ENCODE measurements at places on chromosomes 2 and 18.
A peak's percentile ranks its signal among the peaks of the same experiment; 100 is the strongest.

GRCh38 chr2:99905636-99906035, 236.8 kb downstream of the AFF3 start:
- no peak for DNase-seq

DNA sequence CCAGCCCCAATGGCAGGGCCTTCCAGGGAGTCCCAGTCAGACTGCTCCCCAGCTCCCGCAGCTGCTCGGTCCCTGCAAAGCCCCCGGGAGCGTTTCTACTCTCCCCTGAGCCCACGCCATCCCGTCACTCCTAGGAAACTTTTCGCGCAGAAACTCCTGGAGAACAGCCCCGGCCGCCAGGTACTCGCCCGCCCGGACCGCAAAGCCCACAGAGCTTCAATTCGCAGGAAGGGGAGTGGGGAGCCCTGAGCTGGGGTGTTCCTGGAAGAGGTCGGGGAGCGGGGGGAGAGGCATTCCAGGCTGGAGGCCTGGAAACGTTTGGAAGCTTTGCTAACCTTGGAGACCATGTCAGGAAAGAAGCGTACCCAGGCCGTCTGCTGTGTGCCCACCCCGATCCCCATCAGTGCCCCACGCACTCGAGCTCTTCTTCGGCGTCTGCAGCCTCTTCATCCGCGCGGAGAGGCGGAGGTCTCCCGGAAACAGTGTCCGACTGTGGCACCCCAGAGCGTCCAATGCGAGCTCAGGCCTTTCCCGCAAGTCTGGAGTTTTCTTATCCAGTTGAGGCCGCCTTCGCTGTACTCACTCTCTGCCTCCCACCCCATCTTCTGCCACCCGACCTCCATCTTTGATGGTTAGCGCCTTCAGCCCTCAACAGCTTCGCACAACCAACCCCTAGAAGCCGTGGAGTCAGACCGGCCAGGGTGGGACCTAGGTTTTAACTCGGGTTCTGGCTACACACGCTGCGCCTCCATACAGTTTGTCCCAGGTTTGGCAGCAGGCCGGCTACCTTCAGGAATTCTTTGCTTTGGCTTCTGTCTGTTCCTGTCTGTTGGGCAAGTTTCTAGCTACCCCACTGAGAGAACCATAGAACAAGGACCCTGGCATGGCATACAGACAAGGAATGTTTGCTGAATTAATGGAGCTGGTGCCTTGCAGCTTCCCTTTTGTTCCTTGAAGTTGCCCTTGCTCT, 3.7 kb downstream of the PCGF1 start:
- no peak for DNase-seq

DNA sequence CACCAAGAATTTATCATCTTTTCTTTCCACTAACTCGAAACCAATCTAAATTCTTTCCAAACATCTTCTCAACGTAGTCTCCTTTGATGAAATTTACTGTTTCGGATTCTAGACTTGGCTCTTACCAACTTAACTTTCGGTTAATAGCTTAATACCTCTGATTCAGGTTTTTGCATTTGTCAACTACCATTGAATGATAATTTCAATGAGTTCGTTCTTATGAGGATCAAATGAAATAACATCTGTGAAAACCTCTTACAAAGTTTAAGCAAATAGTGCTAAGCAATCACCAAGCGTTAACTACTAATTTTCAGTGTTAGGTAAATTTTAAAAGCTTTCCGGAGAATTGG, 593 bp upstream of the NRBP1 start:
- no peak for DNase-seq

DNA sequence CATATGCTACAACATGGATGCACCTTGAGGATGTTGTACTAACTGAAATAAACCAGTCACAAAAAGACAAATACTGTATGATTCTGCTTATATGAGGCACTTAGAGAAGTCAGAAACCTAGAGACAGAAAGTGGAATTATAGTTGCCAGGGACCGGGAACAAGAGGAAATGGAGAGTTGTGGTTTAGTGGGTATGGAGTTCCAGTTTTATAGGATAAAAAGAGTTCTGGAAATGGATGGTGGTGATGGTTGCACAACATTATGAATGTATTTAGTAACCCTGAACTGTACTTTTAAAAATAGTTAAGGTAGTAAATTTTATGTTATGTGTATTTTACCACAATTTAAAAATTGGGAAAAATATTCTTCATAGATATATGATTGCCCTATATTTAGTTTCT, 97.7 kb downstream of the DPP4 start:
- DNase-seq: no peak

- DNase-seq: no peak
Observed at GRCh38 chr18:25279133-25279532, 72.8 kb downstream of the ZNF521 start.

- no peak for DNase-seq
Observed at GRCh38 chr18:23675896-23676295, 13.2 kb upstream of the ANKRD29 start.

GRCh38 chr18:25349926-25350487, 2.0 kb downstream of the ZNF521 start:
- no peak for DNase-seq

- DNase-seq: peak; percentile 55
Observed at GRCh38 chr2:160427629-160428404, 65.8 kb downstream of the RBMS1 start.

DNA sequence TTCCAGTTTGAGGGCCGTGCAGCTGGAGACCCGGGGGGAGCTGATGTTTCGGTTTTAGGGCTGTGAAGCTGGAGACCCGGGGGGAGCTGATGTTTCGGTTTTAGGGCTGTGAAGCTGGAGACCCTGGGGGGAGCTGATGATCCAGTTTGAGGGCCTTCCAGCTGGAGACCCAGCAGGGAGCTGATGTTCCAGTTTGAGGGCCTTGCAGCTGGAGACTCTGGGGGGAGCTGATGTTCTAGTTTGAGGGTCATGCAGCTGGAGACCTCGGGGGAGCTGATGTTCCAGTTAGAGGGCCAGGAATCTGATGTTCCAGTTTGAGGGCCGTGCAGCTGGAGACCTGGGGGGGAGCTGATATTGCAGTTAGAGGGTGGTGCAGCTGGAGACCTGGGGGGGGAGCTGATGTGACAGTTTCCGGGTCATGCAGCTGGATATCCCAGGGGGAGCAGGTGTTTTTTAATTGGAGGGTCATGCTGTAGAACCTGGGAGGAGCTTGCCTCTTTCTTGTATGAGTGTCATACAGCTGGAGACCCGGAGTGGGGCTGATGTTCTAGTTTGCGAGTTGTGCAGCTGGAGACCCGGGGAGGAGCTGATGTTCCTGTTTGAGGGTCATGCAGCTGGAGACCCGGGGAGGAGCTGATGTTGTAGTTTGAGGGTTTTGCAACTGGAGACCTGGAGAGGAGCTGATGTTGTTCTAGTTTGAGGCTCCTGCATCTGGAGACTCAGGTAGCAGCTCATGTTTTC, 153.2 kb downstream of the RTP5 start:
- no peak for DNase-seq

DNA sequence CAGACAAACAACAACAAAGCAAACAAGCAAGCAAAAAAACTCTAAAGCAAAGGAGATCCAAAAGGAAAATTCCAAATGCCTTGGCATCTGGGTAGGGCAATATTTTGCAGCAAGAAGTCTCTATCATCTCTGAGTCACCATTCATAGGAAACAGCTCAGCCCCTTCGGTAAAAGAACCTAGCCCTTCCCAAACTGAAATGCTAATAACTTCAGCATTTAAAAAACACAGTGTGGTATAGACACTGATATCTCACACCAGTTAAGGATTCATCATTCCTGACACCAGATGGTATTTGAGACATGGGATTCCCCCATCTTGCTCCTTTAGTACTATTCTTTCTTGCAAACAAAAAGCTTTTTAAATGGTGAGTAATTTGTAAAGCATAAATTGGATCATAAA, 491.8 kb downstream of the TXNL1 start:
- no peak for DNase-seq

- no peak for DNase-seq
Observed at GRCh38 chr2:128812183-128812940, 493.7 kb upstream of the HS6ST1 start.

DNA sequence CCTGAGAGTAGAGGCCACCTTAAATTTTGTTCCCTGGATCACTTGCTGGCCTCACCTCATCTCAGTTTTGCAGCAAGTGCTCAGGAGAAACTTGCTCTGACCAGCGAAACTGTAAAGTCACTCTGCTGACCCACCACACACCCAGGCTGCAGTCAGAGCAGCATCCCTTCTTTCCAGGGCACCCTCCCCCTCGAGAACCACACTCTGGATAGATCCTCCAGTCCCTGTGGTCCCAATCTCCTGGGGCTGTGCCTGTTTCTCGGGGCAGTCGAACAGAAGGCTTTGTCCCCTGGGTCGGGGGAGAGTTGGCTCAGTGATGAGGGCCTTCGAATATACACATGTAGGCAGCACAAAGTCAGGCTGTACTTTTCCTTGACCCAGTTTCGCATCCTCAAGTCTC, 18.4 kb downstream of the ST8SIA5 start:
- DNase-seq: no peak

DNA sequence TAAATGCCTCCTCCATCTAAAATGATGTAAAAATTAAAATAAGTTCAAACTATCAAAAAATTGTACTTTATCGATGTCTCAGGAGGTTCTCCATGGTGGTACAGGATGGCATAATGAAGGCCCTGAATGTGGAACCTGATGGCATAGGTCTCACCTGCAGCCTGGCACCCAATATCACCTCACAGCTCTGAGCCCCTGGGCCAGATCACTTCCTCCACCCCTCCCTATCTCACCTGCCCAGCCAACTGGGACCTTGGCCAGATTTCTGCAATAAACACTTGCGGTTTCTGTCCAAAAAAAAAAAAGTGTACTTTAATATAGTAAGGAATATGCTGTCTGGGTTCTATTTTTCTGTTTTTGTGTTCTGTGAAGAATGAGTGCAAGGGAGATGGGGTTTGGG, 6.7 kb upstream of the RBM45 start:
- DNase-seq: no peak

DNA sequence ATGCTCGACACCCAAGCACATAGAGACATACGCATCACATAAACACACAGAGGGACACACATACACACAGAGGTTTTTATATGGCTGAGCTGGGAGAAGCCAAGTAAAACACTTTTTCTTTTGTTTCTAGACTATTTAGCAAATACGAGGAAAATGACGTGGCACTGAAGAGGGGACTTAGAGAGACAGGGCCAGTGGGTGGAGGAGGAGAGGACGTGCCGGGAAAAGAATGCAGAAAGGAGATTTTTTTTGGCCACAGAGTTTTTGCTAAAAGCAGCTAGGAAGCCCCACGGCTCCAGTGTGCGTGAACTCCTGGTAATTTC, 168.5 kb upstream of the KLF7 start:
- no peak for DNase-seq

DNA sequence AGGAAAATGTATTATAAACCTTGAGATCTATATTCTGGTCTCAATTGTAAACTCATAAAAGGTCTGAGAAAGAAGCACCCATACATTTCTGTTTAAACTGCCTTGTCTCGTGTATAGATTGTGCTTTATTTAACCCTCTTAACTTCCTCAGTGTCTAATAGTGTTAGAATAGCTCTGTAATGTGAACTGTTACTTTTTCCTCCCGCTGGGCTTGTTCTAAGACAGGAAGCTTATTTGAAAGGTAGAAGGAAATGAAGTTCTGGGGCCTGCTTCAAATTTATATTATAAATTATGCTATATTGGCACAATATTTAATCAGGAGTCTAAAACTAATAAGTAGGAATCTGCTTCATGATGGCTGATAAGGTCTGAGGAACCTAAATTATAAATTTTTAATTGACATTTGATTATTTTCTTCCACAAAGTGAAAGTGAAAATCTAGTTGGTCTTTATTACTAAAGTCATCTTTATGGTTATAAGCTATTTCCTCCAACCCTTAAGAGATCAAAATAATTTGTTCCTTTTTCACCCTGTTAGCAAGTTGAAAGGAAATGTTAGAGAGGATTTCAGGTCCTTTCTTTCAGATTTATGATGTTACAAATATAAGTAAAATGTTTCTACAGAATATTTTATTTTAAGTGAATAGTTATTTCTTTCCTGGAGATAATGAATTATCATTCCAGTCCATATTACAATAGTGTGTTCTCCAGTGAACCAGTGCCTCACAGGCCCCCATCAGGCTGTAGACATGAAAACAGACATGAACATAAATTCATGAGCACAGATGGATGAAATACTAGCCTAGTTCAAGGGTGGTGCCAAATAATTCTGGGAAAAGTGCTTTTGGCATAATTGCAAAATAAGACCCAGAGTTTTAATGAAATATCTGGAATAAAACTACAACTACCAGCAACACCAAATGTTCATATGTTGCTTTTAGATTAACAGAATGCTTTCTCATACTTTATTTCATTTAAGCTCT, 7.9 kb downstream of the MFSD6 start:
- peak; percentile 52 for DNase-seq

- no peak for DNase-seq
Observed at GRCh38 chr2:43326101-43326825, 99.9 kb upstream of the ZFP36L2 start.

DNA sequence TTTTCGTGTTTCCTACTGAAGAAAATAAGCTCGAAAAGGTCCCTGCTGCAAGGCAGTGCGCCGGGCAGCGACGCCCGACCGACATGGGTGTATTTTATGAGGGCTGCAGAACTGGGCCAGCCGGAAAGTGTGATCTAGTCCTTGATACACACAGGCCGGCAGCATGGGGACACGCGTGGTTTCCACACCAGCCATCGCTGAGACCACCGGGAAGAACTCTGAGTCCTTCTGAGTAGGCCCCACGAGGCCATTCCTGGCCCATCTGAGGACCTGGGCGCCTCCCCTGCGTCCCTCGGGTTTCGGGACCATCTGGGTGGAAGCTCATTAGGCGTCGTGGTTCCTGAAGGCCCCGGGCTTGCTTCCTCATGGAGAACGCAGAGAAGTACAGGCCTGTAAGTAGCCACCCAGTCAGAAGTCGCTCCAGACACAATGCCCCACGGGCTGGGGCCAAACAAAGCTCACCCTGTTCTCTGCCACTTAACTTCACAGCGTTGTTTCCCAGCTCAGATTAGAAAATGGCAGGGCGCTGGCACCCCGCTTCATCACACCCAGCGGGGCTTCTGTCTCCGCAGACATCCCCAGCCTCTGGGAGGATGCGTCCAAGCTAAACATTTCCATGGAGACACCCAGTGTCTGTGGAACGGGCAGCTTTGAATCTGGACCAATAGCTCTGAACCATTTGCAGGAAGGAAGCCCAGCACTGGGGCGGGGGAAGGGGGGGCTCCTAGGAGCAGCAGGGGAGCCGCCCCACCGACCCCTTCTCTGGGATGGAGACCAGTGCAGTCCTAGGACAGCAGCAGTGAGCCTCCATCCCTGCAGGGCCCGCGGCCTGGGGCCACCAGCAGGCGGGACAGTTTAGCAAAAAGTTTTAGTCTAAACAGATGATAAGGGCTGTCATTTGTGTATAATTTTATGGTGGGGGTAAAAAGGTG, 2.4 kb downstream of the NFATC1 start:
- DNase-seq: no peak

- DNase-seq: no peak
Observed at GRCh38 chr2:129911363-129912065, 68.0 kb upstream of the RAB6C start.

DNA sequence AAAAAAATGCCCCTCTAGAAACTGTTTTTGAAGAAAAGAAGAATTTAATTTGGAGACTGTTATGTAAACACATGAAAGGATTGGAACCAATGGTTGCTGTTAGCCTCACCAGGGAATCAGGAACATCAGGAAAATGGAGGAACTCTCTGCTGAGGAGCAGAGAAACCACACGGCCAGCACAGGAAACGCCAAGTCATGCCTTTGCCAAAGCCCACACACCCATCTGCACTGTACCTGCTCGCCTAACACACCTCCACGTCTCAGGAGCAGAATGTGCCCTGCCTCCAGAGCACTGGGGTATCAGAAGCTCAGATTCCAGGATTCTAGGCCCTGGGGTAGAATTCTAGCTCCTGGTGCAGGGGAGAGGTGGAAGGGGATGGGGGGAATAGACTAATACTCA, 9.8 kb upstream of the SCYGR1 start:
- DNase-seq: no peak

Measured in KG1 (cell line).